ENCODE measurements at places on chromosomes 1 and 21.

DNA sequence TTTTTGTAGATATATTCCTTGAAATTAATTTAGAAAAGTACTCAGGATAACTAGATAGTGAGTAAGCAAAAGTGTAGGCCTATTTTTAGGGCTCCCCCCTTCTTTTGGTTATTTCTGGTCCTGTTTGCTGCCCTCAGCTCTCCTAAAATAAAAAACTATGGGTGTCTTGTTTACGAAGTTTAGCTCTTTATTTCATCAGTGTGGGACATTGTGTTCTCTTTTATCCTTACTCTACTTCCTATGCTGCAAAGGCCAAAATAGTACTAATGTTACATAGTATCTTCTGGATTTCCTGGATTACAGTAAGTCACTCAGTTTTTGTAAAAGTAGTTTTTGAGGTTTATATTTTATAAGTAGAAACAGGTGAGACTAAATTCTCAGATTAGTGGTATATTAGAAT lies 15.4 kb downstream of the CEP350 start:
- no peak for DNase-seq

DNA sequence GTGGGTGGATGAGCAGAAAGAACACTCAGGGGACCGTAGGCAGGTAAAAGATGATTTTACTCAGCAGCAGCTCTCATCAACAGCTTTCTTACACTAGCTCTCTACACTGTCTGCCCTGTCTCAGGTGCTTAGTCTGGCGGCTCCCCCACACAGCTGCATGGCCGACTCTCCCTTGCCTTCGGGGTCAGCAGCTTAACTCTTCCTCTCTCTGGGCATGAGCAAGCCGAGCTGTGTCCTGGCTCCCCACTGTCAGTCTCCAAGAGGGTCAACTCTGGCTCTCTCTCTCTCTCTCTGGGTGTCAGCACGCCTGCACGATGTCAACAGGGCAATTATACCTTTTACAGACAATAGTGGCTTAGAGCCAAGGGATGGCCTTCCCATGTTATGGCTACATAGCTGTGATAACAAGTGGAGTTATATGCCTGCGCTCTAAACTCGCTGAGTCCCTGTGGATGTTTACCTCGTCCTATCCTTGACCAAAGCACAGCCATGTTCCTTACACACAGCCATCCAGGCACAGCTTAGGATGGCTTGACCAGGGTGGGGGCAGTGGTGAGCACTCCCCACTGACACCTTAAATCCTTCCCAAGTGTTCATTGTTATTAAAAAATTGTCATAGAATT lies 3.1 kb upstream of the BCL10 start:
- no peak for DNase-seq

DNA sequence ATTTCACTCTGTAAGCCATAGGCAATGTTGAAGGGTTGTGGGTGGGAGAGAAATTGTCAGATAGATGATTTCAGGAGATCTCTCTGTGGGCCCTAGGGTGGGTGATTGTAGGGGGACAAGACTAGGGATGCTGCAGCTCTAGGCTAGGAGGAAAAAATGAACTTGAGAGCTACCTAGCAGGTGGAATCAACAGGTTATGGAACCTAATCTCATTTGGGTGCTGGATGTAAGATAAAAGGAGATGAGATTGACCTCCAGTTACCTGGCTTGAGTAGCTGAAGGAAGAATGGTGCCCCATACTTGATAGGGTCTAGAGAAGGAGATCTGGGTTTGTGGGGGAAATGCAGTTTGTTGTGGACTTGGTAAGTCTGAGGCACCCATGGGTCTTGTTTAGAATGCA lies 396.5 kb downstream of the RRAGC start:
- DNase-seq, result no peak

DNA sequence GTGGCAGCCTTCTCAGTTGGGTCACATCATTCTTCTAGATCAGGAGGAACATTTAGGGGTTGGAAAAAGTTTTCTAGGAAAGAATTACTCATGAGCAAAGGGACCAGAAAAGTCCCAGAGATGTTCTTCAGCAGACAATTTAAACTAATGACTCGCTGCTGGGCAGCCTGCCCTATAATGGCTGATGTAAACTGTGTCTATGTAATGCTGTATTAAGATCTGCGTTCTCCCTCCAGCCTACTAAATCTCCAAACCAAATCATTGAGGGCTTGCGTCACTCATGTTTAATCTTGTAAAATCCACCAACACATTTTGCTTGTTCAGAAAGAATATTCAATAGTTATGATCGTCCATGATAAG lies 92.1 kb downstream of the LRRC8C start:
- DNase-seq, result no peak

- DNase-seq, result peak; percentile 79
Observed at GRCh38 chr1:17587693-17588047, 48.2 kb downstream of the ARHGEF10L start.

GRCh38 chr1:159071970-159072582 lies 4.5 kb downstream of the AIM2 start:
- peak; percentile 66 for DNase-seq

GRCh38 chr1:208098773-208099172 lies 145.4 kb downstream of the PLXNA2 start:
- no peak for DNase-seq

GRCh38 chr1:44500181-44501046 lies 95.4 kb downstream of the RNF220 start:
- peak; percentile 56 for DNase-seq

DNA sequence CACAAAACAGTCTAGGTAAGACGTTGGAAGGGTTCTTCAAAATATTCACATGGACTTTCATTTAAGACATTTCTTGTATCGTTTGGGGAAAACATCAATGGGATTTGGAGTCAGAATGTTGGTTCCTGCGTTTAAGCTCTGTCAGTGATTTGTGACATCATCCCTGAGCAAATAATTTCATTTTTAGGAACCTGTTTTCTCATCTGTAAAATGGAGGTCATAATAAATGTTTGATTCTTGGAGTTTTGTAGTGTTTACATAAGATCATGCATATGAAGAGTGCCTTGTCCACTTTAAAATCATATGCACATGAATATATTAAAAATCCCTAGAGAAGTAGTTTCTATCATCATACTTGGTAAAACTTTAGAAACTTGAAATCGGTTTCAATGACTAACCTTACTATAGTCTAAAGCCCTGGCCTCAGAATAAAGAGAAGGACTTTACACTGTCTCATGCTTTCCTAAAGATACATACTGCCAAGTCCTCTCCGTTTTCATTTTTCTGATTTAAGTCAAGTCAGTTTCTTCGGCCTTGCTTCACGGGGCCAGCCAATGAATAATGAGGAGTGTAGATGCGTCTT lies 178.4 kb downstream of the ADSS2 start:
- no peak for DNase-seq

DNA sequence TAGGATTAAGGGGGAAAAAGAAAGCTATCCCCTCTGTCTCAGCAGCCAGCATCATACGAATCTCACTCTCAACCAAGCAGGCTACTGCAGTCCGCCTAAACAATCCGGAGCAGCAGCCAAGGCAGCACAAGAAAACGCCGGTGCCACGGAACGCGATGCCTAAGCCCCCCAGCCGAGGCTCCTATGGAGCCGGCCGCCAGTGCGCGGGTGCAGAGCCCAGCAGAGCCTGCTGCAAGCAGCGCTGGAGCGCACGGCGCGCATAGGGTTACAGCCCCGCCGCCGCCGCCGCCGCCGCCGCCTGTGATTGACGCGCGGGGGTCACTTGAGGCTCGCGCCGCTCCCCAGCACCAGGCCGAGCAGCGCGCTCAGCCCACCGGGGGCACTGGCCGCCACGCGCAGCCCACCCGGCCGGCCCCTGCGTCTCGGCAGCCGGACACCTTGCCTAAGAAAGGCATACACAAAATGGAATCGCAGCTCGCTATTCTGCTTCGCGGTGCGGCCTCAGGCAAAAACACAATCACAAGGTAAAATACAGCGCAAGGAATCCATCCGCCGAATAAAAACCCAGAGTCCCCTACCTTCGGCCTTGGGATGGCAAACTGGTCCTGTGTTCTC lies 780 bp downstream of the HIVEP3 start:
- peak; percentile 43 for DNase-seq

DNA sequence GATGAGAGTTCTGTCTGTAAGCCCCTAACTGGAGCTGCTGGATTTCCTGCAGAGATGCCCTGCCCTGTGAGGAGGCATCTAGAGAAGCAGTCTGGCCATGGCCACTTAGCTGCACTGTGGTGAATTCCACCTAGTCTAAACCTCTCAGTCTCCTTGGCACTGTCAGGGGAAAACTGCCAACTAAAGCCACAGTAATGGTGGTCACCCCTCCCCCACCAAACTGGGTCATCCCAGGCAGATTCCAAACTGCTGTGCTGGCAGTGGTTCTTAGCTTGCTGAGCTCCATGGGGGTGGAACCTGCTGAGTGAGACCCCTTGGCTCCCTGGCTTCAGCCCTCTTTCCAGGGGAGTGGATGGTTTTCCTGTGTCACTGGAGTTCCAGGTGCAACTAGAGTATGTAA lies 740.6 kb downstream of the RWDD3 start:
- DNase-seq, result no peak

DNA sequence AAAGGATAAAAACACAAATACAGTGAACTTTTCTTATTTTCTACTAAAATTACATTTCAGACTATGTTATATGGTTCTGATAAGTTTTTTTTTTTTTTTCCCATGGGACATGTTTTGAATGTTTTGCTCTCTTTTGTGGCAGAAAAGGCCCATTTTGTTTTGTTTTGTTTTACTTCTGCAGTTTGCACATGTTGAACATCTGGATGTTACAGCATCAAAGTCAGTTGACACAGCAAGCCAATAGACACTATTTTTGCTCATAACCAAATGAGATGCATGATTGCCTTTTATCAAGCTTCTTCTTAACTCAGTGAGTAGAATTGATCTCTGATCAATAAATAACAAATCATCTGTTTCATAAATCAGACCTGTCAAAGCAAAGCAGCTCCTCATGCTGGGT lies 904.2 kb downstream of the ADGRL2 start:
- DNase-seq, result no peak

DNA sequence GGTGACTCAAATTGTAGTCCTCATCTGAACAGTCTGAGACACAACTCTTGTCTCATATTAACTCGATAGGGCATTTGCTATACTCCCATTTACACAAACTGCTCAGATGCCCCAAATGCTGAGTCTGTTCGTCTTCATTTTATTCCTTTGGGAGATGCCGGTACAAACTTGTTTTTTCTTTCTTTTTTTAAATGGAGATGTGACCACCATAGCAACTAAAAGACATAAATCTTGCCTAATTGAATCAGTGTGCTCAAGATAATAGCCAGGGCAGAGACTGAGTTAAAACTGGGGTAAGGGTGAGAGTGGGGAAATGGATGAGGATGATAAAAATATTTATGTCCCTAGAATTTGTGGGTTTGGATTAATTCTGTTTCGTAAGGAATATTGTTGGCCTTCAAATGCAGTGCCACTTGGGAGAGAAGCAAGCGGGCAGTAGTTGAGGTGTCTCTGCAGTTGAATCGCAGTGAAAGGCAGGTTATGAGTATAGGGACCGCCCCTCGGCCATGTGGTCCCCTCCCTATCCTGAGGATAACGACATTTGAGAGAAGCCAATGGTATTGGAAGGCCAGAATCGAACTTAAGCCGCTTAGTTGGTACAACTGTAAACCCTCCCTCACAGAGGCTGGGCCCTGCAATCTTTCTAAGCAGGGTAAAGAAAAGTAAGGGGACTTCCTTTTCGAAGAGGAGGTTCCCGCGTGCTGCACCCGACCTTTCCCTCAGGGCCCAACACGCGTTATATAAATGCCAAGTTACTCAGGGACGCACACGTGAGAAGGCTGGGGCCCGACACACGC lies 859 bp upstream of the LRRC8B start:
- DNase-seq, result no peak

- no peak for DNase-seq
Observed at GRCh38 chr21:45892916-45893739, 88.4 kb upstream of the COL6A1 start.

GRCh38 chr1:213564215-213564659 lies 423.5 kb upstream of the PROX1 start:
- DNase-seq, result no peak

- DNase-seq, result no peak
Observed at GRCh38 chr1:151519667-151520066, 8.5 kb downstream of the CGN start.

GRCh38 chr1:99176753-99177152 lies 87.5 kb upstream of the PLPPR4 start:
- peak; percentile 55 for DNase-seq

DNA sequence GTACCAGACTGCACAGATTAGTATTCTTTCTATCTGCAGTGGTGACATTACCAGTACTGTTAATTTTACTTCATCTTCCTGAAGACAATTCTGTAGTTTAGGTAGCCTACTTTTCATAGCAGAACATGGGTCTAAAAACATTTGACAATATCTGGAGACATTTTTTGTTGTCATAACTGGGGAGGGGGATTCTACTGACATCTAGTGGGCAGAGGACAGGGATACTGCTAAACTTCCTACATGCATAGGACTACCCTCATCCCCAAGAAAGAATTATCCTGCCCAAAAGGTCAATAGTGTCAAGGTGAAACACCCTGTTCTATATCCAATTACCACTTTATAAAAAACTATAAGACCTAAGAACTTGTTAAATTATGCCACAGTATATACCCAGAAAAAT lies 3.4 kb upstream of the ARHGAP29 start:
- peak; percentile 29 for DNase-seq

DNA sequence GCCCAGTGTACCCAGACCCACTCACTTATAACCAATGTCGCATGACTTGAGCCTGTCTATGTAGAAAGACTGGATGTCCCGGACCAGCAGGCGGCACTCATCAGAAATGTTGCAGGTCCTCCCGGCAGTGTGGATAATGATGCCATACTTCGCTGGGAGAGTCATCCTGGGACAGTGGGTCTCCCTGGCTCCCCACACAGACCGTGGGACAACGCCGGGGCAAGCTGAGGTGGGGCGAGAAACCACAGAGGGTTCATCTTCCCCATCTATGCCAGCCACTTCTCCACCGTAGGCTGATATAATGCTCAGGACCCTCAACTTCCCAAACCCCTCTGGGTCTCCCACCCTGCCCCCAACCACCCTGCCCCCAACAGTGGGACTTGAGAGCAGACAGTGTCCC lies 8.3 kb downstream of the PGLYRP4 start:
- no peak for DNase-seq

DNA sequence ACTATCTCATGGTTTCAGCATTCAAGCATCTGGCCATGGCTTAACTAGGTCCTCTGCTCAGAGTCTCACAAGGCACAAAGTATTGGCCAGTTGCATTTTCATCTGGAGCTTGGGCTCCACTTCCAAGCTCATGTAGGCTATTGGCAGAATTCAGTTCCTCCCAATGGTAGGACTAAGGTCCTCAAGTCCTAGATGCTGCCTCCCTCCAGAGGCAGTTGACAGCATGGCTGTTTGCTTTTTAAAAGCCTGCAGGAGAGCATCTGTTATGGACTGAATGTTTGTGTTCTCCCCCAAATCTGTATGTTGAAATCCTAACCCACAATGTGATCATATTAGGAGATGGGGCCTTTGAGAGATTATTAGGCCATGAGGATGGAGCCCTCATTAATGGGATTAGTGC lies 38.0 kb upstream of the HLX start:
- no peak for DNase-seq
